ENCODE measurements at places on chromosomes 12 and 14.

DNA sequence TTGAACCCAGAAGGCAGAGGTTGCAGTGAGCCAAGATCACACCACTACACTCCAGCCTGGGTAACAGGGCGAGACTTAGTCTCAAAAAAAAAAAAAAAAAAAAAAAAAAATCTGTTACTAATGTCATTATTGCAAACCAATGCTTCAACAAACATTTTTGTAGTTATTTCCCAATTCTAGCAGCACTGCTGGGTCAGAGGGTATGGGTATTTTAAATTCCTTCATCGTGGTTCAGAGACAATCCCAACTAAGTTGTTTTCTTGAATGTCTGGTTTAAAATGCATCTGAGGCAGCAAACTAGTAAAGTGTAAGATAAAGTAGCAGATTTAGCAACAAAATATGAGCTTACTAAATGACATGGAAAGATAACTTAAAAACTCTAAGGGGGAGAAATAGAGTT is 65.6 kb downstream of the FERMT2 start:
- no peak for DNase-seq

GRCh38 chr12:54040148-54040494 is 7.3 kb downstream of the HOXC5 start:
- DNase-seq: no peak

DNA sequence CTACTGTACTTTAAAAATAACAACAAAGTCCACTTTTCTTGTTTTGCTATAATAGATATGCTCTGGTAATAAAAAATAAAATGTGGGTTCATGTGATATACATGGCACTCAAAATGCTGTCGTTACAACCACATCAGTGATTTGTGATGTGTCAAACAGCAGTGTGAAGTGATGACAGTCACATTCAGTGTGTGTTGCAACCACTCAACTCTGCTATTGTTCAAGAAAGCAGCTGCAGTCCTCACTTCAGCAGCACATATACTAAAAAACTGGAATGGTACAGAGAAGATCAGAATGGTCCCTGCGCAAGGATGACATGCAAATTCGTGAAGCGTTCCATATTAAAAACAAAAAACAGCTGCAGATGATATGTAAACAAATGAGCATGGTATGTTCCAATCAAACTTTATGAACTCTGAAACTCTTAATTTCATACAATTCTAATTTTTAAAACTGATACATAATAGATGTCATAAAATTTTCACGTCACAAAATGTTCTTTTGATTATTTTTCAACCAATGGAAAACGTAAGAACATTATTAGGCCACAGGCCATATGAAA is 6.7 kb downstream of the TRMT5 start:
- no peak for DNase-seq

- no peak for DNase-seq
These were observed 49.2 kb downstream of the FGD4 start for GRCh38 chr12:32448586-32448985.

DNA sequence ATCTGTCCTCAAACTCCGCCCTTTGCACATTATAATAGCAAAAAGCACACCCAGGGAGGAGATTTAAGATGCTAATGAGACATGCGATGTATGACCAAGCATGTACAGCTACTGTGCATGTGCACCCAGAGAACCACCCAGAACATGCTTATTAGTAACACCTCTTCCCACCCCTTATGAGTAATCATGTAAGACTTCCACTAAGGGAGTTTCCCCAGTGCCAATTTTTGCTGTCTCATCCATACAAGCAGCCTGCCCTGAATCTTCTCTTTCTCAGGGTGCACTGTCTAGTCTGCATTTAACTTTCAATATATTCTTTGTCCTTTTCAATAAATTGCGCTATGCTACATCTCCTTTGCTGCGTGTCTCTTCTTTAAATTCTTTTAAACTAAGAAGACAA is 830.0 kb upstream of the NOVA1 start:
- DNase-seq: no peak

- DNase-seq: no peak
These were observed 389.8 kb downstream of the NUAK1 start for GRCh38 chr12:105748806-105749600.
